GM19239 (cell line): ENCODE measurements at places on chromosomes 13 and 19.

DNA sequence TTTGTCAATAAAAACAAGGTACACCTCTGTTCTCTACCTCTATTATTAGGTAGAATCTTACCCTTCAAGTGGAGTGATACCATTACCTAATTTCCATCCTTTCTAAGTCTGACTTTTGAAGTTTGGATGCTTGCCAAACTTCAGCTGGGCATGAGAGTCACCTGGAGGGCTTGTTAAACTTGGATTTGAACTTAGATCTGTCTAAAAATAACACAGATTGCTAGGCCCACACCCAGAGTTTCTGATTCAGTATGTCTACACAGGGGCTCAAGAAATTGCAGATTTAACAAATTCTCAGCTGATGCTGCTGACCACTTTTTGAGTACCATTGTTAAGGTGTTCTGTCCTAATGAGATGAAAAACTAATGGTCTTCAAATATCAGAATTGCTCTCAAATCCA lies 512.2 kb downstream of the LMO7 start:
- no peak for DNase-seq

- no peak for DNase-seq
Measured at GRCh38 chr13:38766799-38767198, 79.9 kb downstream of the FREM2 start.

DNA sequence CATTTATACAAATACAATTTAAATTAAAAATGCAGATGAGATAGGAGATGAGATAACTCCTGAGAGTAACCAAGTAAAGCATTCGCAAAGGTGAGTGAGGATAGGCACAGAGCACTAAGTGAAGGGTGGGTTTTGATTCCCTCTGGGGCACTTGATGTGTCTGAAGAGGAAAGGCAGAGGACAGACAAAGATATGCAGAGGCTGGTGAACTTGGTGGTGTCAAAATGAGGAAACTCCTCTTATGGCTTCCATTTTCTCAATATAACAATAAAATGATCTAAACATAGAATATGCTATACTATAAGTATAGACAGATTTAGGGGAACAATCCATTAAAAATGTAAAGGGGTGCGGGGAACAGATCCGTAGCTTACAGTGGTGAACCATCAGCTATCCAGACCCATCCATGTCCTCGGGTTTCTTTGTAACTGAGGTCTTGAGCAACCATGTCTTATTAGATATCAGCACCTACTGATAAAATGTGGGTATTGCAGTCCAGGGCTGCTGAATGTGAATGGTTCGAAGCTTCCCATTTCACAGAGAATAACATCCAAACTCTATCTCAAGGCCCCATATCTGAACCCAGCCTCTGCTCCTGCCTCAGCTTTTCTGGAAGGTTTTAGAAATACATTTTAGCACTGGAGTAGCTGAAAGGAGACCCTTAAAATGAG lies 73.9 kb upstream of the SLC10A2 start:
- DNase-seq = peak; percentile 13

DNA sequence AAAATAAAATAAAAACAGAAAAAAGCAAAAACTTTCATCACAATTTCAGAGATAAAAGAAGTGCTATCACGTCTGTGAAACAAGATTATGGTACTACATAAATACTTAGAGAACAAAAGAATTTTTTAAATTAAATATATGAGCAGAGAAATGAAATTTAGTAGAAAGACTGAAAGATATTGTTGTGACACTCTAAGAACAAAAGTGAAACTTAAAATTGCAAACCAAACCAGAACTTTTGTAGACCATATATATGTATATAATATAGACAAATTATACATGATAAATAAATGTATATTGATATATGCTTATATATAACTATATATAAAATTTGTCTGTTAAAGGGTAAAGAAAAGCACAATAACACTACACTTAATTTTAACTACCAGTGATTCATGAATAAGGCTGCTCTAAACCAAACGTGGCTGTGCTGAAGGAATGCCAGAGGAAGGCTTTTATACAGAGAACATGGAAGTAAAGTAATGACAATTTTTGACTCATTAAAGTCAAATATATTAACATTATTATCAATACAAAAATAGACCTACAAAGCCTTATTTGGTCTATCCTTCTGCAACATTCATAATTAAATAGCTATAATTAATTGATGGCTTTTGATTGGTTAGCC lies 1516.7 kb upstream of the PCDH20 start:
- no peak for DNase-seq

GRCh38 chr13:40169476-40169875 lies 497.0 kb downstream of the FOXO1 start:
- DNase-seq = no peak

GRCh38 chr13:111177081-111177711 lies 62.1 kb downstream of the ARHGEF7 start:
- DNase-seq = no peak

GRCh38 chr13:110271313-110271712 lies 35.6 kb downstream of the COL4A1 start:
- DNase-seq = no peak

DNA sequence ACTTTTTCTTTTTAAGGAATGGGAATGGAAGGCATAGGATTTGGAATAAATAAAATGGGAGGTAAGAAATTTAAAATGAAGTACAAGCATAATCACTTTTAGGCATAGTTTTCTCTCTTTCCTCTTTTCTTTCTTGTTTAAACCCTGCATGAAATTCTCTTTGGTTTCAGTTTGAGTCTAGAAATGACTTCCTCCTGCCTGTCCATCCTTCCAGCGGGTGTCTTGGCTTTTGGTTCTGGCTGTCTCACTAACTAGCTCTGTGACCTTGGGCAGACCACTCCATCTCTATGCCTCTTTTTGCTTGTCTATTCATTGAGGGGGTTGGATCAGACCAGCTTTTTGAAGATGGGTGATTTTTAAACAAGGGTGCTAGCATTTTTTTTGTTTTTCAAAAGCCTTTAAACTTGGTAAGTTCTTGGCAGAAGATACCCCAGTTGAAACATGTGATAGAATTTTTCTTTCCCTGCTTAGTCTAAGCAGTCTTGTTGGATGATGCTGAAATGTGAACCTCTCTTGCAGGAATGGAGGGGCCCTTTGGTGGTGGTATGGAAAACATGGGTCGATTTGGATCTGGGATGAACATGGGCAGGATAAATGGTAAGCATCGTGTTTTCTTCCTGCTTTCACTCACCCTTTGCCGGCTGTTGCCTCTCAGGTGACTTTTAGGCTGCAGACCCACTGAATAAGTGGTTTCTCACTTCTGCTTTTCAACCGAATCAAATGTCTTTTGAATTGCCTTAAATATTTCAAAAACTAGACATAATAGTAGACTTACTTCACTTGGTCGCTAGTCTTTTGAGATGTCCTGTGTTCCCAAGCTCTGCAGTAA lies 28.6 kb downstream of the PRAM1 start:
- peak; percentile 65 for DNase-seq

DNA sequence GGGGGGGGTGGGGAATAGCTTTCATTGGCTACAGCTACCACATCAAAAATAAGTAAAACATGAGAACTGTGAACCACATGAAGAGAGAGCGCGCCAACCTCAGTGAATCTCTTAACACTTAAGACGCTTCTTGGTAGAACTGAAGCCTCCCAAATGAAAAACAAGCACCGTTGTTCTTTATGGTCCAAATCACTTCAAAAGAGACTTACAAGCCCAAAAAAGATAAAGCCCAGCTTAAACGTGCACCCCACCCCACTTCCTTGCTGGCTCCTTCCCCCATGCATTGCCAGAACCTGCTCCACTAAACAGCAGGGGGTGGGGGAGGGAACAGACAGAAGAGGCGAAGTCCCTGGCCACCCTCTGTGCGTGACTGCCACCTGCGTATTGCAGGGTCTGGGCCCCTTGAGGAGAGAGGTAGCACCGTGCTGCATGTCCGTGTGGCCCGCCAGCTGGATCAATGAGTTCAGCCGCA lies 479.1 kb downstream of the FOXO1 start:
- DNase-seq = no peak

GRCh38 chr19:3683405-3684053 lies 16.7 kb downstream of the PIP5K1C start:
- DNase-seq = no peak

GRCh38 chr19:32220951-32221350 lies 124.5 kb upstream of the ZNF507 start:
- DNase-seq = no peak

DNA sequence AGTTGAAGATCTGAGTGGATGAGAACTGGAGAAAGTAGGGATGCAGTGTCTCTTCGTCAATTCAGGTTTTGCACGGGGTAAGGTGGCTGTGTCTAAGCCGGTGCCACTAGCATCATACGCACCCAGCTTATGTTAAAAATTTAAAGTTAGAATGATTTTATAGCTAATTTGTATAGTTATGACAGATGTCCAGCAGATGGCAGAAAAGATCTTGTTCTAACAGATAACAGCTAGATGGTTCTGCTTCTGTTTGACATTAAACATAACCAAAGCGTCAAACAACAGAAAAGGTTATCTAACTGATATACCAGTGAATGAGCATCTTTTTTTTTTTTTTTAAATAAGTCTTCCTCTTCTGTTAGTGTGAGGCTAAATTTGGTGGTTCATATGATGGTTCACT lies 18.8 kb upstream of the EDDM13 start:
- peak; percentile 16 for DNase-seq

GRCh38 chr19:11856596-11857250 lies 8.2 kb downstream of the ZNF439 start:
- no peak for DNase-seq

DNA sequence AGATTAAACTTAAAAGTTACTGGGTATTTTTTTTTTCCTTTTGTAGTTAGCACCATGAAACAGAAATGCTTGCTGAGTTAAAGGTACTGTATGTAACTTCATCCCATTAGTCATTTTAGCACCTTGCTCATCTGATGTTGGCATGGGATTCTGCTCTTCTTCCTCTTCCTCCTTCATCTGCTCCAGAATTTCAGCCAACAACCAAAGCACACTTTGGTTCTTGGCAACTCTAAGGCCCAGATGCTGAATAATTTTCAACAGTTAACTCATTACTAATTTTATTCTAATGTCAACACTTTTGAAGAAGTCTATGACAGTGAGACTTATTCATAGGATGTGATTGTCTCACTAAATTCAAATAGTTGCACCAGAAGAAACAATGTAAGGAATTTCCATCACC lies 359.2 kb downstream of the KCTD12 start:
- DNase-seq = no peak

- no peak for DNase-seq
Measured at GRCh38 chr19:42276821-42277220, 7.8 kb downstream of the CIC start.

GRCh38 chr13:39675904-39676303 lies 20.4 kb downstream of the COG6 start:
- no peak for DNase-seq

- DNase-seq = no peak
Measured at GRCh38 chr13:40980461-40980860, 38.7 kb downstream of the ELF1 start.

DNA sequence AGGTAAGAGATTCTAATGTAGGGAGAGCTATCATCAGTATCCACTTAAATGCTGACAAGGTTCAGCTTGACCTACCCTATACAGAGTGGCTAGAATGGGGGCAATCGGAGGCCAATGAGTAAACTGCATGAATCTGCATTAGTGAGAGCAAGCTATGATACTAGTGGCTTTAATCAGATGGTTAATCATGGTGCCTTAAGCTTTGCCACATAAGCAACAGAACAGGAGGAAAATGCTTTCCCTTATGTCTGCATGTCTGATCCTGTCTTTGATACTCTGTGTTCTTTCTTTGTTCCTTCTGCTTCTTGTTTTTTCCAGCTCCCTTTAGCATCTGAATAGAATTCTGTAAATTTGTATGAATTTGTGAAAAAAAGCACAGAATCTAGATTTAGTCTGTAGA lies 91.1 kb downstream of the WDFY2 start:
- DNase-seq = no peak

GRCh38 chr13:83350569-83350968 lies 531.7 kb downstream of the SLITRK1 start:
- DNase-seq = no peak

- no peak for DNase-seq
Measured at GRCh38 chr19:32891609-32892008, 22.0 kb upstream of the SLC7A9 start.

DNA sequence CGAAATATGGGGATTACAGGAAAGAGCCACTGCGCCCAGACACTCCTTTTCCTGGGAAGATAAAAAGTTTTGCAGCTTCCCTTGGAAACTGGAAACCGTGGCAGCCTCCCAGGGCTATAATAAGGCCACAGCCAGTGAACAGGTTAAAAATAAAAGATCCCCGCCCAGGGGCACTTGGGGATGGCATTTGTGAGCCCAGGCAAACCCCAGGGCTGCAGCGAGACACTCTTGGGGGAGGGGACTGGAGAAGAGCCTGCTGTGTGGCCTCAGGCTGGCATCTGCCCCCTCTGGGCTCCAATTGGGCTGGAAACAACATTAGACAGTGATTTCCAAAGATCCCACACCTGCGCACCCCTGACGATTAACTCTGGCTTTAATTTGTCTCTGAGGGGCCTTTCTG lies 11.2 kb downstream of the FEM1A start:
- no peak for DNase-seq

GRCh38 chr19:45526143-45526542 lies 18.9 kb downstream of the VASP start:
- DNase-seq = no peak

GRCh38 chr19:49596954-49597702 lies 6.1 kb downstream of the PRR12 start:
- DNase-seq = no peak

- no peak for DNase-seq
Measured at GRCh38 chr19:4684312-4685095, 14.4 kb upstream of the MYDGF start.

DNA sequence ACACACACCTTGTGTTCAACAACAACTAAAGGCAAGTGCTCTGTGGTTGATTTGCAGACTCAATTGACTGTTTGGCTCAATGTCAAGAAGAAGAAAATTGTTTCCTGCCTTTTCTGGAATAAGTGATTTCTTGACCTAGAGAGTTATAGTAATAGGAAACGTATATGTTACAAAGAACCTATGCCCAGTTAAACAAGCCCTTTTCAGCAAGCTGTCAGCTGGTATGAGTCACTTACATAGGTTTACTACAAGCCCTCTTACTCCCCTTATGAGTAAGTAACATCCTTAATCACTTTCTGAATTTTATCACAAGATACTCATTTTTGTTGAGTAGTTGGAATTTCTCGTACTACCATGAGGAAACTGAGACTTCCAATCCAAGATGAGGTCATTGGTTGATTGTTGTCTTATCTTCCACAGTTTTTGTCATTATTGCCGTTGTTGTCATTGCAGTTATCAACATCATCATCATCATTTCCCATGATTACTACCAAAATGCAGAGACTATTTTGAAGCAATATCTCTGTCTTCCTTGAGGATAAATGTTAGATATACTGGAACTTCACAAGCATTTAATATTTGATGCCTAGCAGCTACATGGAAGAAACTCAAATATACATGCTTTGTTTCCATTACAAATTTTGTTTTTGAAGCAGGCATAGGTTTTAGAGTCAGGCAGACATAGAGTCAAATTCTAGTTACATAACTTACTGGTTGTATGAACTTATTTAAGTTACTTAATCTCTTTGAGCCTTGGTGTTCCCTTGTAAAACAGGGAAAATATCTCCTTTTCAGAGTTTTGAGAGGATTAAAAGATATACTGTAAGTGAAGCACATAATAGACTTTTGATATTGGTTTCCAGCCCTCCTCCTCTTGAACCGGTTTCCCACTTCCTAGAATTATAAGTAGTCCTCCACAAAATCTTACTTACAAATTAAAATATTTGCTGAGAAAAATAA lies 106.0 kb downstream of the RAP2A start:
- DNase-seq = no peak

GRCh38 chr19:19820774-19821320 lies 703 bp downstream of the ZNF506 start:
- DNase-seq = no peak

- peak; percentile 75 for DNase-seq
Measured at GRCh38 chr19:6021878-6022569, 44.1 kb upstream of the RANBP3 start.

- no peak for DNase-seq
Measured at GRCh38 chr13:94009701-94010100, 469.8 kb downstream of the DCT start.
